CD4-positive, alpha-beta T cell treated with Interleukin-17A for 4 hours (primary cell): ENCODE measurements at places on chromosomes 6 and 20.

DNA sequence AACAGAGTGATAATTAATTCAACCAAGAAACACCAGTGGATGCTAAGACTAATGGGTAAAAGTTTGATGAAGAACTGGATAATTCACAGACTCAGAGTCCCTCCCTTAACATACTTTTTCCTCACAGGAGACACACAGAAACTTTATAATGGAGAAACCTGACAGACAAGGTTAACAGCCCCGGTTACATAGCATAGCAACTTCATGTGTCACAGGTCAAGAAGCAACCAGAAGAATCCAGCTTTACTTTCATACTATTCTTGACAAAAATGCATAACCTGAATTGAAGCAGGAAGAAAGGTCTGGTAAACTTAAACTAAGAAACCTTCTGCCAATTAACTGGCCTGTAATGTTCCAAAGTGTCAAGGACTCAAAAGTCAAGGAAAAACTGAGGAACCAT is 375.9 kb downstream of the RNF144B start:
- no peak for DNase-seq

- DNase-seq, result no peak
Measured at GRCh38 chr6:30151580-30151979, 9.4 kb downstream of the TRIM10 start.

DNA sequence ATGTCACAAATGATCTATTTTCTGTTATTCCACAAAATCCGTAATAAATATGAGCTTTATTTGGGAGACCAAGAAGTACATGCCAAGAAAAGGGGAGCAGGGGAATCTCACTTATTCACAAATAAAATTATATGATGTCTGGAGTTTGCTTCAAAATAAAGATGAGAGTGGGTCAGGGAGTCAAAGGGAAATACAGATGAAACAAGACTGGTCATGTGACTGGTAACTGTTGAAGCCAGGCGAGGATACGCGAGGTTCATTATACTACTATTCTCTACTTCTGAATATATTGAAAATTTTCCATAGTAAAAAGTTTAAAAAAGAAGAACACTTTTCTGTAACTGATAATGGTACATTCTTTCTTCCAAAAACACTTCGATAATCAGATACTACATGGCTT is 14.6 kb downstream of the EPB41L2 start:
- DNase-seq, result no peak

DNA sequence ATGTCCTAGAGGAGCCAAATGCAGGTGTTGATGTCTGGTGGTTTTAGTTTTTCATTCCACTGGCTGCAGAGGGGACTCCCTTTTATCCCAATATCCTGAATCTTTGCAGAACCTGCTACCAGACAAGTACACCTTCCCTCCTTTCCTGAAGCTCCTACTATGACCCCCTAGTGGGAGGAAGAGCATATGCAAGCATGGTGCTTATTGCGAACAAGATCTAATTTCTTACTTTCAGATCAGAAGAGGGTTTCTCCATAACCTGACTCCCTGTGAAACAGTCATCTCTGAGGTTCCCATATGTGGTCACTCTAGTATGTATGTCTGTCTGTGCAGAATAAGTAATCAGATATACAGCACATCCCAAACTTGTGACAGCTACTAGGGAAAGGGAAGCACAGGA is 277.2 kb downstream of the ARHGAP18 start:
- no peak for DNase-seq

DNA sequence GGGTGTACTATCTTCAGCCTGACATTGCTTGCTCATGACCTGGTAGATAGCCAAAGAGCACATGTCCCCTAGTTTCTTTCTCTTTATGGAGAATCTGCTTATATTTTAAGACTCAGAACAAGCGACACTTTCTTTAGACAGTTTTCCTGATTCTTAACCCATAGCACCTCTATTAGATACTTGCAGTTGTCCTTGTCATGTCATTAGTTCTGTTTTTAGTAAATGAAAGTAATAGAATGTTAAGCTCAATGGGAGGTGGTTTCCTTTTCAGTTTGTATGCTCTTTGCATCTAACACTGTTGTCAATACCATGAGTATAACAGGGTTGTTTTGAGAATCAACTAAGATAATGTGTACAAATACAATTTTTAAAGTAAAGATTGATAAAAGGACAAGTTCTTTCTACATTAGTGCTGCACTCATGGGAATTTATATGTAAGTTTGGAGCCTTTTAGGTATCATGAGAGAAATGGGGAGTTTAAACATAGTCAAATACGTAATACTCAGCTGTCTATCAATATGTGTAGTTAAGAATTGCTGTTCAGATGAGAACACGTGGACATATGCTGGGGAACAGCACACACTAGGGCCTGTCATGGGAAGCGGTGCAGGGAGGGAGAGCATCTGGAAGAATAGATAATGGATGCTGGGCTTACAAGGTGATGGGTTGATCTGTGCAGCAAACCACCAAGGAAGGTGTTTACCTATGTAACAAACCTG is 124.3 kb downstream of the GRM1 start:
- no peak for DNase-seq

GRCh38 chr6:121442576-121442975 is 7.1 kb downstream of the GJA1 start:
- no peak for DNase-seq

- DNase-seq, result no peak
Measured at GRCh38 chr6:147922799-147923198, 414.3 kb downstream of the SAMD5 start.

DNA sequence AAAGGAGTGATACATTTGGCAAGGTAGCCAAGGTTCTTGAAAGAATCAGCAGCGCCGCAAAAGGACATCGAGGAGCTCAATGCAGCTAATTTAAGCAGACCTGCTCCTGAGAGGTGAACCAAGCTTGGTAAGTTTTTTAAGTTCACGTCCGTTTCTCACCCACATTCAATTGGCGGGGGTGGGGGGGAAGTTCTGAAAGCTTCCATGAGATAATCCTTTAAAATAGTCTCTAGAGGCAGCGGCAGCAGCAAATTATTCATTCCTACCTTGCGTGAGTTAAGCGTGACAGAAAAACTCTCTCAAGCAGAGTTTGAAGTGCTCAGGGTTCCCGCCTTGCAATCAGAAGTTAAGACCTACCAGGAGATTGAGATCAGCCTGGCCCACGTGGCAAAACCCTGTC is 97.3 kb upstream of the NHSL1 start:
- DNase-seq, result no peak
